Skin of body (tissue), 3 donors: ENCODE measurements at places on chromosomes 1 and 21. TPM values are rescaled to one million over a fixed set of nuclear protein-coding genes. Genes with fewer than 3 reads are reported as not detected.

DNA sequence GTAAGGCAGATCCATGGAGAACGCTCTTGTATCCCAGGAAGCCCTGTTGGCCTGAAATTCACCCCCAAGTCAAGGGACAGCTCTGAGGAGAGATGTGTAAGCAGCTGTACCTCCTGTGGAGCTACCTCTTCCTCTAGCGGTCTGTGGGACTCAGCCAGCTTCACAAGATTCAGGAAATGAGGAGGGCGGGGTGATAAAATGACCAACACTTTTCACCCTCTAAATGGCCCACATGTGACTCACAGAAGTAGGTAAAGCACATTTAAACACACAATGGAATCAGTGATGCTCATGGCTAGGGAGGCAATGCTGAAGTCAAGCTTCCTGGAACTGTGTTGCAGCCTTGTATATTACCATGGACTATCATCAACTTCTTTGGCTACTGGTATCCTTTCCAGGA lies at the start of gene SH2D1B:
Gene SH2D1B, minus strand, starts transcription at position 135 of the 400 bp plus-strand sequence. Its CDS starts 120 bp downstream, at position 15.
- DNase-seq: no peak

DNA sequence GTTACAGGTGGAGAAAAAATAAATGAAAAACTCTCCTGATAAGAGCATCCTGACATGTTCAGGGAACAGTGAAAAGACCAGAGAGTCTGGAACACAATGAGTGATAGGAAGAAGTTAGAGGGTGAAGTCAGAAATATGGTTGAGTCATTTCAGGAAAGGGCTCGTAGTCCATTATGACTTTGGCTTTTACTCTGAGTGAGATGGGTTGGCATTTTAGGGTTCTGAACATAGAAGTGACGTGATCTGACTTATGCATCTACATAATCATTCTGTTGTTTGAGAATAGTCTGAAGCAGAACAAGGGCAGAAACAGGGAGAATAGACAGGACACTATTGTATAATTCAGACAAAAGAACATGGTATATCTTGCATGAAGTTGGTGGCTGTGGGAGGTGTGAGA lies 5.8 kb downstream of the HMCN1 start:
- no peak for DNase-seq

- no peak for DNase-seq
Measured at GRCh38 chr21:18782721-18783120, 379.1 kb upstream of the TMPRSS15 start.

DNA sequence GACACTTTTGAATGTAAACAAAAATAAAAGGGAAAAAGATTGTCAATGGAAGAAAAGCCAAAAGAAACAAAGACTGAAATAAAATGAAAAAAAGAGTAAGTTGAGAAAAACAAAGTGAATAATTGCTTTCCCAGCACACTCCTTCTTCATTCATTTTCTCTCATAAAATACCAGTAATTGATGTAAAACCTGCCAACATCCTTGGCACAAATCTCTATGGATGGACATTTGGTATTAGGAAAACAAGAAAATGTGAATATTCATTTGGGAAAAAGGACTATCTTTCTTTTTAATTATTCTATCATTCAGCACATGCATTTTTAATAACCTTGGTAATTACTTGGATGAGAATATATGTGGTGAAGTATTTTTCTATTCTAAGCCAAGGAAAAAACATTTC lies 204.4 kb upstream of the TNR start:
- no peak for DNase-seq

GRCh38 chr1:26775666-26776065 lies 12.1 kb upstream of the PIGV start:
- no peak for DNase-seq

PLCH2 gene
- 15.3 TPM for total RNA-seq
